ENCODE measurements at places on chromosomes 3 and 15.

DNA sequence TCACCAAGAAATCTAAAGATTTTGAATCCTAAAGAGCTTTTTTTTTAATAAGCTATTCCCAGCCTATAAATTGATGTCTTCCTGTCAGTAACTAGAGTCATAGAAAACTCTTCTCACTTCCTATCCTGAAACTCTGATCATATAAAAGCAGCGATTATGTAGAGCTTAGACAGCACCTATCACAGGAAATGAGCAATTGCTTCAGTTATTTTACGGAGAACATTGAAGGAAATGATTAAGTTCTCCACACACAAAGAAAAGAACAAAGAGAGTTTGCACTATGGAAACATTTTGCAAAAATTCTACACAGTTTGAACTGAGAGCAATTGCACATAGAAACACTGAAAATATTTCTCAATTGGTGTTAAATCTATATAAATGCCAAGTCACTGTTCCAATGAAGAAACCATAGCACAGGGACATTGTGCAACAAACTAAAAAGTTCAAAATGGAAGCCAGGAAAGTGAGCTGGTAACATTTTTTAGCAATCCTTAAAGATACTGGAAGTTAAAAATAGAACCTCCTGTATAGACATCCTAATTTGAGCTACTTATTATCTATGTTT lies 291.5 kb upstream of the ARHGEF26 start:
- DNase-seq = peak; percentile 5

DNA sequence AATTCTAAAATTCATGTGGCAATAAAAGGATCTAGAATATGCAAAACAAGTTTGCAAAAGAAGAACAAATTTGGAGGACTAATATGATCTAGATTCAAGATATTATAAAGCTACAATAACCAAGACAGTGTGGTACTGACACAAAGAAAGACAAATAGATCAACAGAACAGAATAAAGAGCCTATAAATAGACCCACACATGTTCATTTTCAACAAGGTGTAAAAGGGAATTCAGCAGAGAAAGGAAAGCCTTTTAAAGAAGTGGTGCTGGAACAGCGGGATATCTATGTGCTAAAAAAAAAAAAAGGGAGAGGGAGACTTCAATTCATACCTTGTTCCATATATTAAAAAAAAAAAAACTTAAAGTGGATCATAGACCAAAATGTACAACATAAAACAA lies 149.0 kb downstream of the WDR76 start:
- no peak for DNase-seq

- DNase-seq = no peak
Measured at GRCh38 chr3:12727481-12727880, 31.6 kb downstream of the TMEM40 start.

GRCh38 chr3:152550284-152550683 lies 281.6 kb downstream of the MBNL1 start:
- DNase-seq = no peak

- DNase-seq = no peak
Measured at GRCh38 chr3:126923423-126923822, 59.5 kb upstream of the PLXNA1 start.

Data from HL-60 (cell line).